ENCODE measurements at places on chromosomes 6 and 20.
A peak's percentile ranks its signal among the peaks of the same experiment; 100 is the strongest.

- no peak for DNase-seq
These were observed 168.0 kb downstream of the GJA1 start for GRCh38 chr6:121603486-121603885.

GRCh38 chr6:106512048-106512967, 117.0 kb downstream of the RTN4IP1 start:
- peak; percentile 70 for DNase-seq

DNA sequence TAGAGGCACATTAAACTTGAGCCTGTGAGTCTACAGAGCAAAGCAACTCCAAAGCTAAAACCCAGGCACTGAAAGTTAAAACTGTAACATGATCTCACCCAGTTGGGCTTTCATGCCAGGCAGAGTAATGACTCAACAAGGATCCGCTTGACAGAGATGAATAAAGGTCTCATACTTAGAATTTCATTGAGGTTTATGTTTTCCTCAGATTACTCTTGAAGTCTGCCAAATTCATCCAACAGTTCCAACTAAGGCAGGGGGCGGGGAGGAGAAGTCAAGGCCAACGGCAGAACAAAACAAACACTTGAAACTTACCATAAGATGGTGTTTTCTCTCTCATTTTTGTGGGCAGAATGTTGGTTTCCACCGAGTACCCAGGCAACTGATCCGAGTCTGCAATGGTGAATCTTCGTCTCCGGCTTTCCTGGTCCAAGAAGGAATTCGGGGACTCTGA, 54.0 kb upstream of the IPCEF1 start:
- DNase-seq, result no peak

DNA sequence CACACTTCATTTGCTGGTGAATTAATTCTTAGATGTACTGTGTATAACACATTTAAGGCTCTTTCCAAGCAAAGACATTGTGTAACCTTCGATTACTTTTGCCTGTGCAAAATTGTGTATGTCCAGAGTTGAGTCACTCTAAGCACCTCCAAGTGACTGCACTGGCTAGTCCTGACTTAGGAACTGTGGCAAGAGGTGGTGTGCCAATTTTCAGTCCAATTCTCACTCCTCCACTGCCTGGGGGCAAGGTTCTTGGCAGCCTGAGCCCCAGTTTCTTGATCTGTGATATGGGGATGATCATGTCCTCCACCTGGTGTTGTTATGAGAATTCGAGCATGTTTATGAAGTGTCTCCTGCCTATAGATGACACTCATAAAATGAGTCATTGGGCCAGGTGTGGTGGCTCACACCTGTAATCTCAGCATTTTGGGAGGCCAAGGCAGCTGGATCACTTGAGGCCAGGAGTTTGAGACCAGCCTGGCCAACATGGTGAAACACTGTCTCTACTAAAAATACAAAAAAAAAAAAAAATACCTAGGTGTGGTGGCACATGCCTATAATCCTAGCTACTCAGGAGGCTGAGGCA, 105.3 kb upstream of the CDYL start:
- DNase-seq, result no peak

DNA sequence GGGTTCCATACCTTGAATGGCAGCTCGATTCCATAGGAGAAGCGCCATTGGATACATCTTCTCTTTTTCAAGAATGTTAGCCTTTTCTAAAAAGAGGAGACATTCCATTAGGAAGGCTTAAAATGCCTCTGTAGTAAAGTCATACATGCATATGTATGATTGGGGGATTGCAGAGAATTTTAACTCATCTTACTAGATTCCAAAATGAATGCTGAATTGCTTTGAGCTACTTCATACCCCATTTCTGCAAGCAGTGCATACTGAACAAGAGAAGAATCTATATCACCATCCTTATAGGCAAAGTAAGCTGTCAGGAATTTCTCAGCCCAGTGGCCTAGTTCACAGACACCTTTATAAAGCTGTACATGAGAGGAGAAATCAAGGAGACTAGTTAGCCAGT, 80.3 kb downstream of the NDUFAF5 start:
- DNase-seq, result no peak

Data from suppressor macrophage (primary cell).